ENCODE measurements at places on chromosomes 4 and X. TPM values are rescaled to one million over a fixed set of nuclear protein-coding genes. Genes with fewer than 3 reads are reported as not detected.

The STAP1 gene
- not detected for total RNA-seq

The GAGE1 gene
- not detected for total RNA-seq

The GABRQ gene
- 0.20 TPM for total RNA-seq

The CBR4 gene
- 4.4 TPM for total RNA-seq

The NOA1 gene
- total RNA-seq, result 15.7 TPM

The OPN1LW gene
- total RNA-seq, result not detected

The OTC gene
- total RNA-seq, result not detected

The SPIN3 gene
- total RNA-seq, result 6.3 TPM

The MGARP gene
- 0.95 TPM for total RNA-seq

The CPZ gene
- total RNA-seq, result 0.15 TPM

The CT45A1 gene
- not detected for total RNA-seq

The VGLL1 gene
- not detected for total RNA-seq

The CLDN22 gene
- total RNA-seq, result not detected

The LRAT gene
- 0.05 TPM for total RNA-seq

The HAUS7 gene
- total RNA-seq, result 55.5 TPM

The CENPI gene
- 9.9 TPM for total RNA-seq

The CACNA1F gene
- total RNA-seq, result not detected

The SCRG1 gene
- not detected for total RNA-seq

The ABLIM2 gene
- 6.4 TPM for total RNA-seq

The ATP1B4 gene
- not detected for total RNA-seq

The CSAG1 gene
- total RNA-seq, result not detected

The RPS6KA6 gene
- 5.4 TPM for total RNA-seq

The INTS6L gene
- 0.11 TPM for total RNA-seq

The MAGEB17 gene
- not detected for total RNA-seq

The PRICKLE3 gene
- total RNA-seq, result 14.4 TPM

The ZFP92 gene
- total RNA-seq, result 0.53 TPM

The SLC16A2 gene
- total RNA-seq, result 17.8 TPM

The SHISA3 gene
- not detected for total RNA-seq

The CTAG1B gene
- not detected for total RNA-seq

The L1CAM gene
- total RNA-seq, result 22.0 TPM

All from A549 treated with Hydrocortisone at 1 μM for 4 hours (cell line).